ENCODE measurements at places on chromosomes 12 and 14.

GRCh38 chr12:22473212-22473611 is 71.1 kb downstream of the C2CD5 start:
- DNase-seq = no peak

DNA sequence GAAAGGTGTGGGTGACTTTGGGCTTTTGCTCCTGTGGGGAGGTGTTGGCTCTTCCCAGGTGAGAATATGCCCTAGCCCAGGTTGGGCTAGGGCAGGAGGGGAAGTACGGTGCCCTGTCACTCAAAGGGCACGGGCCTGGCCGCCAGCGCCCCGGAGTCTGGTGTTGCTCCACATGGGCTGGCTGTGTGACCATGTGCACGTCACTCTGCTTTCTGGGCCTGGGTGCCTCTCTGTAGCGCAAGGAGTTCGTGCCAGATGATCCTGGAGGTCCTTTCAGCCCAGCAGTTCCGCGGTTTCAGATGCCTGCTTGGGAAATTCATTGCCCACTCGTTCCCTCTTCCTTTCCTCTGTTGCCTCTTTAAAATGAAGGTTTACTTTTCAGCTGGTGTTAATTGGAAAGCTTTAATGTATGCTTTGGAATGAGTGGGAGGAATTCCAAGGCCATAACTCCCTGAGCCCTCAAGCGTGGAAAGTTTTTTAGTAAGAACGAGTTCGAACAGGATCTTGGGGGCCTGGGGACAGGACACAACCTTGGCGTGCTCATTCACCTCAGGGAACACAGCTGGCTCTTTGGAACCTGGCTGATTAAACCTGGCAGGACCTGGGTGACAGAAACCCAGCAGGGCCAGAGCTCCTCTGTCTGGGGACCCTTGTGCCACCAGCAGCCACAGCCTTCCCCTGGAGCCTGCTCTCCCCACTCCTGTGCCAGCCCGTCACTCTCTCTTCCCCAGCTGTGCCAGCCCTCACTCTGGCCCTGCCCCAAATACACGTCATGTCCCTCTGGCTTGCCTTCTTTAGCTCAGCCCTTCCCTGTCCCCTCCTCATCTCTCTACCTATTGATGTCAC is 42.8 kb downstream of the TSPAN9 start:
- no peak for DNase-seq

- DNase-seq = no peak
Measured at GRCh38 chr14:68248481-68249255, 429.1 kb downstream of the RAD51B start.

- DNase-seq = no peak
Measured at GRCh38 chr12:33245434-33245833, 194.2 kb downstream of the SYT10 start.

DNA sequence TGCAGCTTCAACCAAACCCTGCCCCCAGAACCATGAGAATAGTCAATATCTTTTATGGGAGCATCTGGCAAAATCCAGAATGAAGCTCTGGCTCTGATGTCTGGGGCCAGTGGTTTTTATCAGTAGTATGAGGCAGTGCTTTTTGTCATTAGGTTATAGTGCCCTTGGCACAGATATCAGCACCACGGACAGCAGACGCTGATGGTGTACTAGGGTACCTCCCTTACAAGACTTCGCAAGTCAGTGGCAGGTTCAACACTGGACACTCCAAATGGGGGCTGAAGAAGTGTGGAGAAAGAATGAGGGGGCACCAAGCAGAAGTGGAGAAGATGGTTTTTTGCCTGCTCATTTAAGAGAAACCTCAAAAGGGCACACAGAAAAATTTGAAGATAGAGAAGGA is 68.2 kb upstream of the E2F7 start:
- no peak for DNase-seq

- DNase-seq = no peak
Measured at GRCh38 chr14:94043111-94043755, 17.1 kb downstream of the OTUB2 start.

Measured in activated naive CD4-positive, alpha-beta T cell treated with anti-CD3 and anti-CD28 coated beads, Interleukin-2, amount 50 U/mL, for 72 hours (primary cell).